Activated CD4-positive, alpha-beta T cell treated with anti-CD3 and anti-CD28 coated beads, Interleukin-2, amount 50 U/mL, for 16 hours (primary cell): ENCODE measurements at places on chromosomes 2 and 18.

DNA sequence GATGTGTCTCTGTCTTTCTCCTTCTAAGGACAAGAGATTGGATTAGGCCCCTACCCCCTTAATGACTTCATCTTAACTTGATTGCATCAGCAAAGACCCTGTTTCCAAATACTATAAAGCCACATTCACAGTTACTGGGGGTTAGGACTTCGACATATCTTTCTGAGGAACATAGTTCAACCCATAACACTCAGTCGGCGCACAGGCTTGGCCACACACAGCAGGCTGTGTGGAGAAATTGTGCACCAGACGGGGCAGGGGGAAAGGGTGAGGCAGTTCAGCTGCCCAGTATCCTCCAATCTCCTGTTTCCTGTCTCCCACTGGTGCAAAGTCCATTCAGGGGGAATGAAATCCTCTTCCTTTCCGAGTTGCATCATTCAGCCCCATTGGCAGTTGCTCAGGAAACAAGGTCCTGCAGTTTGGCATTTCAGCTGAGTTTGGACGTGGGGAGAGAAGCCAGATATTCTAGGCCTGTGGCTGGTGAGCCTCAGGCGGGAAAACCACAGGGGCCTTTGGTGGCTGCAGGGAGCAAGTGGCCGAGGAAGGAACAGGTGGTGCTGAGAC lies 9.4 kb upstream of the RAPGEF4 start:
- DNase-seq = no peak

DNA sequence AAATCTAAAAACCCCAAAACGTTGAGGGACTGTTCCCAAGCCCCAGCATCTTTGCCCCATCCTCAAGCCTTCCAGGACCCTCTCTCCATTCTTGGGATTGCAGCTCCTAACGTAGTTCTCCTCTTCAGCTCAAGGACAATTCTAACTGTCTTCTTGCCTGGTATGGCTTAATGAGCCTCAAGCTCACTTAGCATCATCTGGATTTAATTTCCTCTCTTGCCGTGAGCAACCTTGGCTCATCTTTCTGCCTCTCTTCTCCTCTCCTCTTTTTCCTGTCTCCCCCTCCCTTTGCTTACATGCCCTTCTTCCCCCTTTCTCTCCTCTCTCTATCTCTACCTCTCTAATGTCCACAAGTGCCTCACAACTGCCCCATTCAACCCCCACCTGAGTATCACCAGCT lies 44.2 kb downstream of the TACR1 start:
- DNase-seq = no peak

- DNase-seq = no peak
These were observed 135.1 kb downstream of the CHST9 start for GRCh38 chr18:27049969-27050368.

GRCh38 chr2:239159476-239159911 lies 241.3 kb downstream of the HDAC4 start:
- DNase-seq = no peak

GRCh38 chr2:117523267-117523666 lies 291.2 kb upstream of the DDX18 start:
- DNase-seq = no peak

DNA sequence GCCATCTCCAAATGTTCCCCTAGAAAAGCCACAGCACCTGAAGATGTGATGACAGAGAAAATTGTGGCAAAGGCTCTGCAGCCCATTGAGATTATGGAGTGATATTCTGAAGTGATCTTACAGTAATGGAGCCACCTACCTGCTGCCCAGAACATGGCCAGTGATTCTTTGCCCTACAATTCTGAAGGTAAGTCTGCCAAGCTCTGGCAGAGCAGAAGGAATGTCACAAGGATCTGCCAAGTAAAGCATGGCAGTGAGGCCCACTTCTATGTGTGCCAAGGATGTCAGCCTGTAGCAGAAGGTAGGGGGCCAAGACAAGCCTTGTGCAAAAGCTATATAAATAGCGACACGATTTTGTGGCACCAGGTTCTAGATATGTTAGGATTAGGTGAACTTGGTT lies 155.1 kb downstream of the RND3 start:
- no peak for DNase-seq

GRCh38 chr2:236715077-236715476 lies 145.5 kb downstream of the ACKR3 start:
- no peak for DNase-seq

DNA sequence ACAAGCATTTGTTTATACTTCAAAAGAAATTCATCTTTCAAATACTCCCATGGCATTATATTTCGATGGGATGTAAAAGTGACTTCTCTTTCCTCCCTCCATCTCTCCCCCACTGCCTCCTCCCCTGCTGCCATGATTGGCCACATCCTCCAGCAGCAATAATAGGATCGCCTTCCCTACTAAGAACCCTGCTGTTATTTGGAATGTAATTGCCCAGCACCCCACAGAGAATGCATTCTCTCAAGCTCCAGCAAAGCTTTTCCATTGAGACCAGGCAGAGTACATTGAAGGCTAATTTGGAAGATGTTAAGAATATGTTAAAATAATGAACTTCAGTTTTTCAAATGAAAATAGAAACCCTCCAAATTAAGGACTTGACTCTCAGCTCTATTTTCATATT lies 375.4 kb upstream of the ACVR2A start:
- DNase-seq = no peak

GRCh38 chr2:99806758-99807157 lies 316.9 kb upstream of the REV1 start:
- DNase-seq = no peak

- no peak for DNase-seq
These were observed 115.3 kb upstream of the CXCR4 start for GRCh38 chr2:136233298-136233697.

DNA sequence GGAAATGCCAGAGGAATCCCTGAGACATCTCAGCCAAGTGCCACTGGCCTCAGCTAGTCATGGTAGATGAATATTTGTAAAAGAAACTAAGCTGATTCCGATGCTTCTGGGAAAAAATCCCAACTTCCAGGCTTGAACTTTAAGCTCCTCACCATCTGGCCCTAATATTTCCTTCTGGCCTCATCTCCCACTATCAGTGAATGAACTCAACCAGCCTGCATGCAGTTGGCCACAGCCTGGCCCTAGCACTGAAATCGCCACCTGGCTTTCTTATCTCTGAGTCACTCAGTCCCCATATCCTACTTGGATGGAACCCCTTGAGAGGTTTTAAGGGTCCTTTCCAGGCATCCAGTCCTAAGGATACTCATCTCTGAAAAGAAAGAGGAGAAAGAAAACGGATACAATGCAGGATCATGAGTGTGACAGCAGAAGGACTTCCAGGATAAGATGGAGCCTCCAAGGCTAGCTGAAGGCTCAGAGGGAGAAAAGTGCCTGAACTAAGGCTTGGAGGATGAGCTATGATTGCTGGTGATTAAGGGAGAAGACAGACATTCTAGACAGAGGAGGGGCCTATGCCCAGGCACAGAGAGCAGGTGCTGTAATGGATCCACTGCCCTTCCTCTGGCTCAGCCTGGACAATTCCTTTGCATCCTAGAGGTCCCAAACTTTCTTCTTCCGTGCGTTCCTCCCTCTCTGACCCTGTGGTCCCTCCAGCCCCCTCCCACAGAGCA lies 141.5 kb upstream of the MYCN start:
- no peak for DNase-seq

GRCh38 chr2:197869501-197870111 lies 65.2 kb downstream of the PLCL1 start:
- peak; percentile 43 for DNase-seq

GRCh38 chr18:75336767-75337166 lies 90.7 kb downstream of the SMIM21 start:
- no peak for DNase-seq

DNA sequence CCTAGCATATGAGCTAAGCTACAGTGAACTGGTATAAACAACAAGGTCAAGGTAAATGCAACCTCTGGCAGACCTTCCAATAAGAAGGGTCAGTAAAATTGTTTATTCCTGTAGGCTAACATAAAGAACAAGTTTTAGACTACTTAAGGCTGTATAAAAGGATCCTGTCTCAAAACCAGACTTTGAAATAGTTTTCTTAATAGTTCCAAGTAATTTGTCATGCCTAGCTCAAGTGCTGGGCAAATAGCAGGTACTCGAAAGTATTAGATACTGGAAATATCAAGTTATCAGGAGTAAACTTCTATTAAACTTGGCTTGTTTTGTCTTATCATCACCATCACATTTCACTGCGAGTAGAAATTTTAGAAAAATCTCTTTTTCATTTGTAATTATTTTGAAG lies 895.2 kb downstream of the CPS1 start:
- no peak for DNase-seq

- no peak for DNase-seq
These were observed 58.6 kb downstream of the RELCH start for GRCh38 chr18:62245699-62246098.

- no peak for DNase-seq
These were observed 890.6 kb upstream of the LRRTM1 start for GRCh38 chr2:81195017-81195773.

DNA sequence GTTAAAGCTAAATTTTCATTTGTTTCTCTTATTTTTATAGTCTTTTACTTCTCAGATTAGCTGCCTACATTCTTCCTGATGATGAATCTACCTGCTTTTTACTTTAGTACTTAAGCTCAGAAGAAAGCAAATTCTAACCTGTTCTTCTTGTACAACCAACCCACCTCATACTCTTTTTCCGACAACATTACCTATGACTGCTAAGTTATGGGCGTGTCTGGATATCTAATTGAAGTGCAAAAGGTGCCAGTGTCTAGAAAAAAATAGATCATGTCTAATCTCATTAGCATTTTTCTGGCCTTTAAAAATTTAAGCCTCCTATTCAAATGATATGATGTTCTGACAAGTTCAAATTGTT lies 1.5 kb upstream of the RGPD4 start:
- DNase-seq = no peak

GRCh38 chr2:122096761-122097160 lies 341.3 kb downstream of the TSN start:
- no peak for DNase-seq

DNA sequence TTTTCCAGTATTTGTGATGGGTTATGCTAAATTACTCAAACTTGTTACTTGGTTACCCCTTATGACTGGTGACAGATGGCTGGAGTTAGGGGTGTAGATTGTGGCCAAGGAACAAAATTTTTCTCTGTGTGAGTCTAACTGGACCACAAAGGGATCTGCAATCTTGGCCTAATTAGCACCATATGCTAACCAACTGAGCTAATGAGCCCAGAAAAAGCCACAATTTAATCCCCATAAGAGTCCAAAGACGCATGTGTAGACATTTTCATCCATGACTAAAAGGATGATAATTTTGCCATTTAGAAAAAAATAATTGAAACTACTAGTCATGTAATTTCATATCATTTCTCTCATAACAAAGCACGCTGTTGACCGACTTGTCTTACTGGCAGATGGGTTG lies 151.2 kb downstream of the ABCA12 start:
- DNase-seq = no peak

GRCh38 chr18:62379051-62379450 lies 53.9 kb downstream of the TNFRSF11A start:
- peak; percentile 28 for DNase-seq

DNA sequence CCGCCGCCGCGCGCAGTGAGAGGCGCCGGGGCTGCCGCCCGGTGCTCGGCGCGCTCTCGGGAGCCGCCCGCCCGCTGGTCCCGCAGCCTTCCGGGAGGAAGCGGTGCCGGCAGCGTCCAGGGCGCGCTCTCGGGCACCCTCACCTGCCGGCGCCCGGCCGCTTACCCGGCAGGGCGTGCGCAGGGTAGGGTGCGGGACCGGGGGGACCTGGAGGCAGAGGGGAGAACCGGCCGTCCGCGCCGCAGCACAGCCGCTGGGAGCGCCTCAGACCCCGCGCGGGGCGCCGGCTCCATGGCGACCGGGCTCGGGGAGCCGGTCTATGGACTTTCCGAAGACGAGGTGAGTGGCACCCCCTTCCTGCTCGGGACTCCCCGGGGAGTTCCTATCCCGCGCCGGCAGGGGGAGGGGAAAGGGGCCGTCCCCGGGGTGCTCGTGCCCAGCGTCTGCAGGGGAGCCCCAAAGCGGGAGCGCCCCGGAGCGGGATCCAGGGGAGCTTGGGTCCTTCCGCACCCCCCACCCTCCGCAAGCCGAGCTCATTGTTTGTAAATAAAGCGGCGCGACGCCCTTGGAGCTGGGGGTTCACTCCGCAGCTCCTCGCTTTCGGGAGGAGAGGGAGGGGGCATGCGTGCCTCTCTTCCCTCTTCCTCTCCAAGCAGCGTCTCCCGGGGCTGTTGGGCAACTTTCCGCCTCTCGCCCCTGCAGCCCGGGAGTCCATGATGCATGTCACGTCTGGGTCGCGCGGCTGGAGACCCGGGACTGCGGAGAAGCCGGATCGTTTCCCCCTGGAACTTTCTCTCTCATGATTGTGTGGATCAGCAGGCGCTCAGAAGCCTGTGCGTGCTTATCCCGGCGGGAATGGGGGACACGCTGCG lies 580 bp downstream of the NEDD4L start:
- peak; percentile 30 for DNase-seq

- no peak for DNase-seq
These were observed 136.8 kb upstream of the PKDCC start for GRCh38 chr2:41911033-41911432.

DNA sequence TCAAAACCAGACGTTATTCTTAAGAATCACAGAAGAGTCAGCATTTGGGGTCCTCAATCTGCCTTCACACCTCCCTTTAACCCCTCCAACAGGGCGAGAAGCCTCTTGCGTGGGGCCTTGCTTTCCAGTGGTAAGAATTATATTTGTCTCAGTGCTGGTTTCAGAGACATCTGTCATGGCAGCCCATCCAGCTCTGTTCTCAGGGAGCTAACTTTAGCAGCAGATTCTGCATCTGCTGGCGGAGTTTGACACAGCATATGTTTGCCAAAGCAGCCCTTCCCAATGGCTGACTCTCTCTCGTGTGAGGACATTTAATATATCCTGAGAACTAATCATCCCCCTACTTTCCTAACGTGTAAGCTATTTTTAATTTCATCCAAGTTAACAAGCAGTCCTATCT lies 91.5 kb upstream of the BCL11A start:
- DNase-seq = no peak

GRCh38 chr2:201638326-201638725 lies 5.0 kb downstream of the TMEM237 start:
- no peak for DNase-seq

DNA sequence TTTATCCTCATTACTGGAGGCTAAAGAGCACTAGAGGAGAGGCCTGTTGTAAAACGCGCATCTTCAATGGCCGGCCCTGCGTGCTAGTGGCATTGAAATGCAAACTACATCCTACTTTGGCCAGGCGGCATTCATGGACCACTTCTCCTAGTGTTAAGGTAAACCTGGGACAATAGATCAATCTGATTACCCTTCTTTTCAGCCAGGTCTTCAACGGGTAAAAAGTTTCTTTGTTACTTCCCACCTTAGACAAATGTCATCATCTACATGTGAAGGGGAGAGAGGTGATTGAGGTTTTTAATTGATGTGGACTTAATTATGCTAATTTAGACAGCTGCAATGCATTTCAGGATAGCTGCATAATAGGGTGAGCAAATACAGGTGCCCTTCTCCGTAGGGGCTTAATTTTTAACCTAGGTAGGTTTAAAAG lies 628.0 kb downstream of the ZEB2 start:
- DNase-seq = no peak

DNA sequence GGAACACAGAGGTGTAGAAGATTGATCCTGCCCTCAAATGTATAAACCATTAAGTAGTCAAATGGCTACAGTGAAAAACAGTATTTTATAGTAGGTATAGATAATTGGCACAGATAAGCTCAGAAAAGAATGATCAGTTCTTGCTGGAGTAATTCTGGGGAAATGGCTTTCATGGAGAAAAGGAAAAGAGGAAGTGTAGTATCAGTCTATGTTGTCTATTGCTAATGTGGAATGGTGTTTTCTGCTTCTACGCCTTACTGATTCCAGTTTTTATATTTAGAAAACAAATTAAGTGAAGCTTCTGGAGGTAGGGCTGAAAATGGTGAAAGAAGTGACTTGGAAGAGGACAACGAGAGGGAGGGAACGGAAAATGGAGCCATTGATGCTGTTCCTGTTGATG lies 22.2 kb downstream of the ZC3H15 start:
- no peak for DNase-seq

GRCh38 chr2:233477548-233478433 lies 88.8 kb downstream of the USP40 start:
- DNase-seq = no peak
